ENCODE measurements at places on chromosomes 2 and 18.

DNA sequence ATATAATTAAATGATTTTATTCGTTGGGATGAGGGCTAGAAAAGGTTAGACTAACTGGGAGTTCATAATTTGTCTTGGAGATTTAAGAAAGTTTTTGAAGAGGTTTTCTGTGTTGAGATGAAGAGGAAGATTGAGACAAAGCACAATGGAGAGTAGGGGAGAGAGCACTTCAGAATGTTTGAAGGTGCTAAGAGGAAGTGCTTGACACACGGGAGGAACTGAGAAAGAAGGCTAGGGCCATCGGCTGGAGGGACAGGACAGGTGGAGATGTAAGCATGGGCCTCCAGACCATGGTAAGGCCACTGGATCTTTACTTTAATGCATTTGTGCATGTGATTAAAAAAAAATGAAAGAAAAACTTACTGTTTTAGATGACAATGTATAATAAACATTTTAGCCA is 31.5 kb downstream of the GREB1L start:
- DNase-seq: no peak

DNA sequence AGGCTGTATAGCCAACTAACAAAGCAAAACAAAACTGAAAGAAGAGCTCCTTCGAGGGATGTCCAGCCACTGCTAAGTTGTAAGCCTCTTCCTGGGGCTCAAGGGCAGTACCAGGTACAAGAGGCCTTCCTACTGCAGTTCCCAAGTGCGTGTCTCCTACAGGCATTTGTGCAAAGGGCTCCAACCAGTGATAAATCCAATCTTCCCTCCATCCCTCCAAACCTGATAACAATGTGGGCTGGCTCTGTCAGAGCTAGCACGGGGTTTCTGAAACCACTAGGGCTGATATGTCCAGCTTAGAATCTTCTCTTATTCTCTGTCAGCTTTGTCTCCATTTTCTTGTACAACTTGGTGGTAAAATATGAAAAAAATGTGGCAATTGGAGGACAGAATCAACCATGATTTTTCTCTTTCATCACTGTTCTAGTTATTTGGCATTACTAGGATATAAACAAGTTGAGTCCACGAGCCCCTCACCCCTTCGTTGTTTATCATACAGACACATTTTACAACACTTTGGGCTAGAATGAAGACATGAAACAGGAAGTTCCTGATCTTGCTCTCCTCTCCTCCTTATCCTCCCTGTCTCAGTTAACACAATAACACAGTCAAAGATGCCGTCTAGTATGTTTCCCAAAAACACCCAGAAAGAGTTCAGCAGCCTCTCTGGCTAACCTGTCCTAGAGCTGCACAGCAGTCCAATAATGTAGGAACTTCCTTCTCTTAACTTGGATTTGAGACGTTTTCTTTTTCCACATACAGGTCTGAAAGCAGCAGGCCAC is 35.4 kb upstream of the WIPF1 start:
- no peak for DNase-seq

GRCh38 chr2:56456791-56457190 is 273.0 kb downstream of the CCDC85A start:
- DNase-seq: no peak

- peak; percentile 56 for DNase-seq
Observed at GRCh38 chr2:212970132-212970531, 181.3 kb downstream of the IKZF2 start.

DNA sequence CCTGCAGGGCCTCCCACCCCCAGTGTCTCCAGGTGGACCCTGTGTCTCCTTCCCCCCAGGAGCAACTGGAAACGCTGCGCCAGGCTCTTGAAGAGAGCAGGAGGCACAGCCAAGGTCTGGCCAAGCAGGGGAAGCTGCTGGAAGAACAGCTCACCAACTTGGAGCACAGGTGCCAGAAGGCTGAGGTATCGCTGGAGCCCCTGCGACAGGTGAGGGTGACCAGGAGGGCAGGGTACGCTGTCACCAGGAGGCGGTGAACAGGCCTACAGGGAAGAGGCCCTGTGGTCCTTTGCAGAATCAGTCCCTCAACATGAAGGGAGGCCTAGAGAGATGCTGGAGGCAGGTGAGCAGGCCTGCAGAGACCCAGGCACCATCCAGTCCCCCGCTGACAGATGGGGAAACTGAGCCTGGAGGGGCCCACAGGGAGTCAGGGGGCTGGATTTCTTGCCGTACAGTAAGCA is 15.6 kb upstream of the SNED1 start:
- DNase-seq: no peak

GRCh38 chr18:76476665-76477561 is 18.1 kb downstream of the ZNF516 start:
- peak; percentile 89 for DNase-seq

GRCh38 chr2:239690651-239691631 is 290.1 kb upstream of the HDAC4 start:
- no peak for DNase-seq

GRCh38 chr2:134282629-134283400 is 28.9 kb downstream of the MGAT5 start:
- DNase-seq: no peak

- DNase-seq: no peak
Observed at GRCh38 chr2:237200462-237200861, 114.8 kb downstream of the COPS8 start.

DNA sequence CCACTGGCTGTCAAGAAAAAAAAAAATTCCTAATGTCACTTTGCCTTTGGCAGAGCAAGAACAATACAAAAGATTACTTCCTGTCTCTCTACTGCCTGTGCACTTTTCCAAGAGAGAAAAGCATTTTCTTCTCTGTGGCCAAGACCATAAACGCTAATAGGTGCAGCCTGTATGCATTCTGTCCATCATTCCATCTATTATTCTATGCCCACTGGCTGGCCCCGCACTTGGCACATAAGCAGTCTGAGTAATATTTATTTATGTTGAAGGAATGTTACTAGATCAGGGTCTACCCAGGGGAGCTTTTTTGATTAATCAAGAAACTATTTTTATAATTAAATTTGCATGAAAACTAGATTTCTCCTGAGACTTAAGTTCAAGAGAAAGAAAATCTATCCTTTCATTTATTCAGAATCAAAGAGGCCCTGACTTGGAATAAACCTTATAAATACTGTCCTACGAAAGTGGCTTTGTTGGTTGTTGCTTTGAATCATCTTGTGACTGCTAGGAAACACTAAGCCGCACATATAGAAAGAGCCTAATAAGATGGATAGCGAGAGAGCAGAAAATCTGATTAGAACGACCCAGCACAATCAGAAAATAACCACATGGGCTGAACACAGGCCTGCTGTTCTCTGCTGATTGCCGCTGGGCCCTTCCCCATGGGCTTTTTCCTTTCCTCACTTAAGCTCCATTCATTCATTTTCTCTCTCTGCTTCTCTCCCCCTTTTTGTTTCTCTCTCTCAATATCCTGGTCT is 59.4 kb downstream of the MMADHC start:
- no peak for DNase-seq

All from epithelial cell of proximal tubule (primary cell).